Upper lobe of right lung (tissue), 1 donor: ENCODE measurements at places on chromosomes 1 and 21. TPM values are rescaled to one million over a fixed set of nuclear protein-coding genes. Genes with fewer than 3 reads are reported as not detected.

Gene FCGR2B
- total RNA-seq: 30.7 TPM

DNA sequence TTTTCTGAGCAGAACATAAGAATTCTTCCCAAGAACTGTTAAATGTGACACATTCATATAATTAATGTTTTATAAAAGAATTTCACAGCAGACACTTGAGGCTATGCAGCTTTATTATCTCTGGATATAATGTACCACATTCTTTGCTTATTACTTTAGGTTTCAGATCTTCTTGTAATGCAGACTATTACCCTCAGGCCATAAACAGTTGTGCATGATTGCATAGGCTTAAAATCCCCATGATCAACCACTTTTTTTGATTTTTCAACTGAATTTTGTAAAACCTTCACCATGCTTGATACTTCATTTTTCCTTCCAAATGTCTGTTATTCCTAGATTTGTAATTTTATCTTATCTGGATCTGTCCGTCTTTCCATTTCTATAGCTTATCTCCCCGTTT, 1355.7 kb downstream of the BRINP3 start:
- DNase-seq: no peak

DNA sequence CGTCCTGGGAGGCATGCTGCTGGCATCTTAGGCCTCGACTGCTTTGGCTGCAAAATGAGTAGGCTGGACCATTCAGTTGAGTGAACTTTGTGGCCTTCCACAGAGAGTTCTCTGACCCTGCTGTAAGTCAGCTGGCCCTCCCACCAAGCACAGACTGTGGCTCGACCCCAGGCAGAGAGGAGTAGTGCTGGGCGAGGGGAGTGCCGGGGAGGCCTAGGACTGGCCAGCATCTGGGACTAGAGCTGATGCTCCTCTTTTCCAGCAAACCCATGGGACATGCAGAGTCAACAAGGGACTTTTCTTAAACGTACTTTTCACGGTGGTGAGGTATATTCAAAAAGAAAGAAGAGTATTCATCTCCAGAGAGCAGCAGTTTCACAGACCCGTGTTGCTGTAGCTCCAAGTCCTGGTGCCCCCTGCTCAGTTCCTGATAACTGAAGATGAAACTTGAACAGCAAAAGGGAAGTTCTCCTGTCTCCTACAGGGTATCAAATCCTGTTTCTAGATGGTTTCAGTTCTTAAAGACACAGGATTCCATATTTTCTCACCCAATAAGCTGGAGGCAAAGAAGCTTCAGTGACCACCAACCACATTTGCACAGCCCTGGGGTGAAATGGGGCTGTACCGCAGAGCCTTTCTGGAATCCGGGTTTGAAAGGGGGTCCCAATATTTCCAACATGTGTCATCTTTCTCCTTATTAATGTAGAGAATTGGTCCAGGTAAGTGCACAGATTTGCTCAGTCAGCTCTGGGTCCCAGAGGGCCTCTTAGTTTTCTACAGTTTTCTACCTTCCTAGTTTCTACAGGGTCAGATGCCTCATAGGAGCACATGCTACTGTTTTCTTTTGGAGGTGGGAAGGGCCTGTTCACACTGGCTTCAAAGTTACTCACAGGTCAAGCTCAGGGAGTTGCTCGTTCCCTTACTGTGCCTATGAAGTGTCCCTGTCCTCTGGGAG, 20.9 kb downstream of the BATF3 start:
- DNase-seq: no peak

DNA sequence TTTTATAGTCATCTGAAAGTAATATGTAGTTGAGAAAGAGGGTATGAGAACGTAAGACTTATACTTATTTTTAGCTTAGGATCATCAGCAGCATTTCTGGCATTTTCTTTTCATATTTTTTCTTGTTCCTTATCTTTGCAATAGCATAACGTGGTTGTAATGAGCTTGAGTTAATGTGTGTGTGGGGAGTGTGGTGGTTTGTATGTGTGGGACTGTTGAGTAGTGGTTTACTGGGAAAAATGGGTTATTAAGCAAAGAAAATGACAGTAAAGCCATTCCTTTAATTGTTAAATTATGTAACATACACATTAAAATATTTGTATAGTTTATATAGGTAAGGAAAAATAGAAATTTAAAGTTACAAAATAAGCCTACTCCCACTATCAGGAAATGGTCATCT, 15.2 kb downstream of the PIP5K1A start:
- DNase-seq: no peak

- no peak for DNase-seq
Observed at GRCh38 chr1:94401206-94401605, 17.0 kb upstream of the ABCD3 start.

Gene RBM11
- 1.7 TPM for total RNA-seq

GRCh38 chr1:182235952-182236650, 155.5 kb downstream of the GLUL start:
- no peak for DNase-seq

Gene CHRM3
- 5.4 TPM for total RNA-seq

GRCh38 chr1:11338284-11338924, 65.4 kb downstream of the UBIAD1 start:
- no peak for DNase-seq

GRCh38 chr21:45857761-45858160, 123.8 kb upstream of the COL6A1 start:
- no peak for DNase-seq

DNA sequence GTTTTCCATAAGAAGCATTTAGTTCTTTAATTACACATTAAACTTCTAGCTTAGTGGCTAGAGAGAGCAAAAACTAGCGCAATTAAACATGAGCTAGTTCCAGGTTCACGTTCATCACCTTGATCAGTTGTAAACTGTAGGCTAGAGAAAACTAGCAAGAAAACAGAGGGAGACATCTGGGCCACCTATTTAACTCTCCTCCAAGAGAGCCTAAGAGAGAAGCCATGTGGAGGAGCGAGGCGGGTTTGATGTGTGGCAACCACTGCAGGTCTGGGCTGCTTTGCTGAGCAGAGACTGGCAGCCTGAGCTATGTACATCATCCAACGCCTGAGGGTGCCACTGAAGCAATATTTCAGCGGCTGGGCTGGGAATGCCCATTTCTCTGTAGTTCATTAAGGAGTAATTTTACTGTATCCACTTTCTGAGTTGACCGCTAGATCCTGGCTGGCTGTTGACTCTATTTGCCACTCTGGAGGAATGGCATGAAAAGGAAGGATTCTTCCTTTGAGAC, 252.9 kb downstream of the DYRK1A start:
- DNase-seq: no peak

GRCh38 chr1:166490437-166490991, 323.7 kb upstream of the FAM78B start:
- no peak for DNase-seq

DNA sequence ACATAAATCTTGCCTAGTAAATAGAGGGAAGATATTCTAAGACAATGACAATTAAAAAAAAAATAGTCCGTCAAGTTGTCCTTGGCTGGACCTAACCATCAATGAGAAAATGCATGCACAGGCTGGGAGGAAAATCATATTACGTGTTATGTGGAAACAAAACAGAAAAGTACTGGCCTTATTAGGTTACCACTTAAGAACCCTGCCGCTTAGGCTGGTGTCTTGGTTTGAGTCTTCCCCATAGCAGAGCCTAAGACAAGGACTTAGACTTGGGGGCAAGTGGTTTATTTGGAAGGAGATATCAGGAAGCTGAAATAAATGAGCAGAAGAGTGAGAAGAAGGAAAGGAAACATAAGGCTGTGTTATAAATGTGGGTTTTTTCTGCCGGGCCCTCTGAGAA, 186.4 kb downstream of the MRPL39 start:
- DNase-seq: no peak

Gene RXRG
- total RNA-seq: 9.1 TPM

Gene GOLT1A
- 22.4 TPM for total RNA-seq

GRCh38 chr21:32136546-32136945, 142.3 kb downstream of the MIS18A start:
- DNase-seq: no peak

Gene TMEM54
- 41.9 TPM for total RNA-seq

DNA sequence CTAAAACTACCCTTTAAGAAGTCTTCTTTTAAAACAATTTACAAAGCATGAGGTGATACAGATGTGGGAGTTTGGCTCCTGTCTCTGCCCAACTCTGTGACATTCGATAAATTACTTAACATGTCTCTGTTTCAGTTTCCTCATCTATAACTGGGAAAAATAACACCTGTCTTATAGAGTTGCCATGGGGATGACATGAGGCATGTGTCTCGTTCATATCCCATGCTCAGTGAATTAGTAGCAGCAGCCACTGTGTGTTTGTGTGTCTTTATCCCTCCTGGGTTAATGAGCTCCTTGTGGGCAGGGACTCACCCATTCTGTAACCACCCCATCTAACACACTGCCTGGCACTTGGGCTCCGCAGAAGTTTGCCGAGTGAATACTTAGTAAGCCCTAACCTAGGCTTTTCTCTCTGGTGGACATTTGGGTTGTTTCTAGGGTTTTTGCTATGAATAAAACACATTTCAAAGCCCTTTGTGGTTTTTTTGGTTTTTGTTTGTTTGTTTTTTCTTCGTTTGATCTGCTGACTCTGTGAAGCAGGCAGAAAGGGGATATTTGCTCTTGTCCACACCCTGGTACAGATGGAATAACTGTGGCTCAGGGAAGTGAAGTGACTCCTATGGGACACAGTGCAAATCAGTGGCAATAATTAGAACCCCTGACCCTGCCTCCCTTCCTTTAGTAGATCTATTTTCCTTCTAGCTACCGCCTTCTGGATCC, 797 bp upstream of the KCNJ9 start:
- DNase-seq: peak; percentile 18

DNA sequence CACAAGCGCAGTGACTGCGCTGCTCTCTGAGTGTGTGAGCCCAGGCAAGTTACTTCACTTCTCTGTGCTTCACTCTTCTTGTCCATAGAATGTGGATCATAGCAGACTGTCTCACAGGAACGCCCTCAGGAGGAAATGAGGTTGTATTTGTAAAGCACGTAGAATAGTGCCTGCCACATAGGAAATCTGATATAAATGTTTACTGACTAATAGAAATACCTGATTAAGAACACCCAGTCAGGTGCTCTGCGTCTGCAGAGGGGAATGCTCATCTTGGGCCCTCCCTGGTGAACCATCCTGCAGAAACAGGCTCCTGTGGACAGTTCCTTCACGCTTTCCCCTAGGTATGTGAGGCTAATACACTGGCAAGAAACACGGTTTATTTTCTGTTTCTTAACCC, 100.3 kb downstream of the BEND5 start:
- no peak for DNase-seq

DNA sequence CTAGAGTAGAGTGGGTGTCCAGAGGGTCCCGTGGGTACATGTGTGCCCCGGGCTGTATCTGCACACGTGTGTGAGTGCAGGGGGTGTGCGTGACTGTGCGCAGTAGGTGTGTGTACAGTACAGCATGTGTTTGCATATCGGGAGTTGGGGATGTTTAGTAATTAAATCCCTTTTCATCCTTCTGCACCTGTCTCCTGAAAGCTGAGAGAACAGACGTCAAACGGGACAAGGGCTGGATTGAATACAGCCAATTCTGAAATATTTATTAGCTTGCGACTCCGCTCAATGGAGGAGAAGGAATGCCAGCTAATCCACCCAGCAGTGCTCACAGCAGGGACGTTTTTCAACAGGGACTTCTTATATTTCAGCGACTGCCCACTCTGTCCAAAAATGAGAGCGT, 44.7 kb upstream of the CASZ1 start:
- no peak for DNase-seq

- no peak for DNase-seq
Observed at GRCh38 chr1:28449904-28450303, 55.9 kb upstream of the RCC1 start.

Gene TRIM62
- 4.5 TPM for total RNA-seq

Gene TRPM2
- total RNA-seq: 10.0 TPM

DNA sequence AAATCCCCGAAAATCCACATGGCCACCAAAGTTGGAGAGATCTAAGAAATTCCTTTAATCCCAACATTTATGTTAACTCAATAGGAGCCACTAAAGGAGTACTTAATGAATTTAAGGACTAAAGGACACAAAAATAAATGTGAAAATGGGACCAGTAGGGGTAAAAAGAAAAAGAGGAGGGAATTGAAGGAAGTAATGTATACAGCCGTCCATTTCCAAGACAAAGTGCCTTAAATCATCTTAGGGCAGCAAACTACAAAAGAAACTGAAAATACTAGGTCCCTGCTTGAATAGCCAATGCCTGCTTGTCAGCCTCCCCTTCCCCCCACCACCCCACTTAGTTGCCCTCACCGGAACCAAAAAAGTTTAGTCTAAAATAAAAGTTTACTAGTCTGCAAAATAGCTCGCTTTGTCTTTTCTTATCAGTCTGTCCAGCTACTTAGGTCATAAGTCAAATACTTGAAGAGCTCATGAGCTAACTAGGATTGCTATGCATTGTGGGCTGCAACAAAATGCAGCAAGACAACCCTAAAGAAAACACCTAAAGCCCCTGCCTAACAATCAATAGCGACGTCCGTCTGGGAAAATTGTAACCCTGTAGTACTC, 66.3 kb upstream of the TLR5 start:
- no peak for DNase-seq

DNA sequence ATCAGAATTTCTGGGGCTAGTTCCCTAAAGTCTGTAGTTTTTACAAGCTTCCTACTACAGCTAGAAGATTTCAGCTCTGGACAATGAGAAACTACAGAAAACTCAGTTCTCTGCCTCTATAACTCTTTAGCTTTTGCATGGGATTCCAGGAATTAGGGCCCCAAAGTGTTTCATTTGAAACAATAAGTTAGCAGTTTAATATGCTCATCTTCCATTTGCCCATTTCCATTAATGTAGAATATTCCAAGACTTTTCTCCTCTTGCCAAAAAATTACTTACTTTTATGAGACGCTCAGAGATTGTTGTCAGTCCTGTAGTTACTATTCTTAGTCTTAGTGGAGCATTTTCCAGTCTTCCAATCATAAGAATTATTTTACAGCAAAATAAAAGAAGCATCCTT, 719.9 kb downstream of the ADGRL2 start:
- no peak for DNase-seq

DNA sequence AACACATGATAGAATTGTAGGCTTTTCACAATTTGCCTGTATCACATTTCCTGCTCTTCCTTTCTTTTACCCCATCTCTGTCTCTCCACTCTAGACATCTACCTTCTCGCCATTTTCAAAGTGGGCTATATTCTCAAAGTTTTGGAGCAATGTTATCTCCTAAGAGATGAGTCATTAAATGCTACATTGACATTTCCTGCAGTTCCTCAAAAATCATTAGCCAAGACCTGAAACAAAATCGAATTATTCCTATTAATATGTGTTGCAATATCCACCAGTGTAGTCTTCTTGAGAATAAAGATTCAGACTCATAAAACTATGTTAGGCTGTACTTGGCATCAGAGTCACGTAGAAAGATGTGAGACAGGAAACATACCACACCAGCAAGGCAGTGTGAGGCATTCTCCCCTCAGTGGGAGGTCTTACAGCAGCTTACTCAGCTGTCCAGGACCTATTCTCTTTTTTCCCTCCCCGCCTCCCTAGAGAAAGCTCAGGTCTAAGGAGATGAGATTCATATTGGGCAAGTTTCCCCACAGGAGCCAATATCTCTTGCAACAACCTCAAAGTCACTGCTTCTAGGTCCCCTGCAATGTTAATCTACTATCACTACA, 38.8 kb downstream of the FRRS1 start:
- no peak for DNase-seq

Gene OR2W3
- 1.6 TPM for total RNA-seq

- DNase-seq: no peak
Observed at GRCh38 chr1:243926803-243927245, 76.8 kb upstream of the AKT3 start.

GRCh38 chr1:184867866-184868689, 106.2 kb downstream of the NIBAN1 start:
- no peak for DNase-seq

Gene AMPD1
- not detected for total RNA-seq

- DNase-seq: no peak
Observed at GRCh38 chr1:212727386-212728181, 27.9 kb upstream of the BATF3 start.
